Left lung (tissue), 14 donors: ENCODE measurements at places on chromosomes 2 and 18. TPM values are rescaled to one million over a fixed set of nuclear protein-coding genes. Genes with fewer than 3 reads are reported as not detected.

GRCh38 chr2:84830095-84830494 lies 50.8 kb downstream of the TRABD2A start:
- DNase-seq, result peak; percentile 84

GRCh38 chr2:205892251-205892655 lies 193.7 kb downstream of the INO80D start:
- peak; percentile 83 for DNase-seq

Gene DSEL
- polyA plus RNA-seq, result 6.0 TPM

Gene SMYD1
- not detected for polyA plus RNA-seq

- no peak for DNase-seq
These were observed 197.6 kb downstream of the NDUFA10 start for GRCh38 chr2:239827523-239827890.

DNA sequence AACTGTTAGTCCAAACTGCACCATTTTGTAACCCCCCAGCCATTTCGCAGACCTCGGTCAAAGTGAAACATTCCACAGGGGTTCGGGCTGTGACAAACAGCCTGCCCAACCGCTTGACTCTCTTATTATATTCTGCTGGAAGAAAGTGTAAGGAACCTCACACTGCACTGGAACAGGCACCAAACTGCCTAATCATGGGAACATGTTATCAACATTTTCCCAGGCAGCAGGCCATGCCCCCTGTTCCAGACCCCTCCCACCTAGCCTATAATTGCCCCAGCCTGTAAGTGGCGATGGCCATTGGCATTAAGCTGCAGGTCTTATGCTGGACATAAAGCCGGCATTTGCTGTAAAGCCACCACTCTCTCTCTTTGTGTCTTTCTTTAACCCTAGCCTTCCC lies 16.9 kb downstream of the LYG2 start:
- no peak for DNase-seq

- DNase-seq, result no peak
These were observed 63.0 kb downstream of the REEP1 start for GRCh38 chr2:86274265-86274917.

- no peak for DNase-seq
These were observed 526.9 kb downstream of the TMEM182 start for GRCh38 chr2:103288696-103289095.

- no peak for DNase-seq
These were observed 67.5 kb downstream of the EVA1A start for GRCh38 chr2:75493230-75493629.

- no peak for DNase-seq
These were observed 12.0 kb upstream of the DDX1 start for GRCh38 chr2:15579641-15580040.

Gene NTSR2
- polyA plus RNA-seq, result not detected

GRCh38 chr2:213011505-213011904 lies 139.9 kb downstream of the IKZF2 start:
- no peak for DNase-seq

GRCh38 chr2:12674644-12675328 lies 42.0 kb upstream of the TRIB2 start:
- DNase-seq, result no peak

GRCh38 chr2:191165176-191165643 lies 14.4 kb upstream of the STAT4 start:
- no peak for DNase-seq
